Hypothalamus (tissue), 51 donors: ENCODE measurements at places on chromosomes 1 and 21.

GRCh38 chr1:187788718-187789117 lies 960.0 kb downstream of the PLA2G4A start:
- no peak for DNase-seq

GRCh38 chr21:41316200-41317062 lies at the start of gene FAM3B:
Gene FAM3B (plus strand): TSS chr21:41316801. CDS start chr21:41316880, 79 bp downstream.
- DNase-seq = no peak

DNA sequence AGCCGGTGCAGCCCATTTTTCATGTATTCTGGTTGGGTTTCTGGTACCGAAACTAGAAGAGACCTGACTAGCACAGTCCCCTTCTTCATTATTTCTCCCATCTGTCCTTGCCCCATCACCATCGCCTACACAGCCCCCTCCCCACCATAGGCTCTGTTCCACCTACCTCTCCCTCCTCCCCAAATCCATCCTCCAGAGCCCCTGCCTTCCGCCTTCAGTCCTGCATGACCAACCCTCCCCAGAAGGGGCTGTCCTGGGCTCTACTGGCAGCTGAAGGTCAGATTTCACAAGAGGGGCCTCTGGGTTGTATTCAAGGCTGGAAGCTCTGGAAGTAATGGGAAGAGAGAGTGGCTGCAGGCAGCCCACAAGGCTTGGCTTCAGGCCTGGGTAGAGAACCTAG lies 55.2 kb downstream of the SDC3 start:
- no peak for DNase-seq

GRCh38 chr21:44317241-44317782 lies 17.5 kb downstream of the PFKL start:
- DNase-seq = peak; percentile 51

- no peak for DNase-seq
Measured at GRCh38 chr1:160108888-160109662, 6.5 kb upstream of the ATP1A2 start.

GRCh38 chr1:197770243-197770642 lies 5.0 kb downstream of the DENND1B start:
- no peak for DNase-seq

- no peak for DNase-seq
Measured at GRCh38 chr1:2255420-2256369, 27.6 kb downstream of the SKI start.

DNA sequence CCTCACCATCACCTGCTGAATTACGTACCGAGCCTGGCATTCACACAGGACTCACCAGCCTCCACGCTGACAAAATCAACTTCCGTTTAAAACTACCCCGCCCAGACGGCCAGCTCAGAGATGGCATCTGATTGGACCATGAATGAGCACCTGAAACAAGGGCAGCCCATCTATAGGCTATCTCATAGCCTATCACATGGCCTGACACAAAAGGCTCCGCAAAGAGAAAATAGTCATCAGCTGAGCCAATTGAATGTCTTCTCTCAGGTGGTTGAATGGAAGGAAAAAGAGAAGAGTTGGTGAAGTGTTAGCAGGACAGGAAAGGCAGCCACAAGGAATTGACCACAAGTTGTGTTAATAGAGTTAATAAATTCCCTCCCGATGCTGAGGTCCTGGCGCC lies 50.6 kb upstream of the ZC3H12A start:
- DNase-seq = no peak

DNA sequence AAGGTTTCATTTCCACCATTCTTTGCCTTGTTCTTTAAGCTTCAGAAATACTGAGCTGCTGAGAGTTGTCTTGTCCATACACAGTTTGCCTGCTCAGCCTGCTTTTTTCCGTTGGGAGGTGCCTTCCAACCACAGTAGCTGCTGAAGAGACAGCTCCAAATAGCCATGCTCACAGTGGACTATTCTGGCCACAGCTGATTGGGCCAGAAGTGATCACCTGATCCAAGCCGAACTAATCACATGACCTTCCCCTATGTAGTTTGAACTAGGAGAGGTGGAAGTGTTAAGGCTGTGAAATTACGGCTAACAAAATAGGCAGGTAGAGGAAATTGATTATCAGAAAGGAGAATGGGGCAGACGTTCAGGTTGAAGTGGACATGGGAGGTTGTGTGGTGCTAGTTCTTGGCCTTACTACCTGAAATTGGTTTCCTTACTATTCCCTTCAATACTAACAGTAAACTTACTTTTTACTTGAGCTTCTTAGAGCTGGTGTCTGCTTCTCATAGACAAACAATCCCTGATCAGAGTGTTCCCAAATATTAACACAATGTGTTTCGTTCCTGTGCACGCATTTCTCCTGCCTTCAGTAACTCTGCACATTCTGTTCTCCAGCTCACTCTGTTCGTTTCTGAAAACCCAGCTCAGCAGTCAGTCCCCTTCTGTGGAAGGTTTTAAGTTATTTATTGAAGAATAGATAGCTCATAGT lies 136.1 kb downstream of the RWDD3 start:
- no peak for DNase-seq

- DNase-seq = no peak
Measured at GRCh38 chr1:39819091-39819812, 30.6 kb upstream of the BMP8B start.

- no peak for DNase-seq
Measured at GRCh38 chr1:191427593-191427992, 730.7 kb upstream of the RGS18 start.

DNA sequence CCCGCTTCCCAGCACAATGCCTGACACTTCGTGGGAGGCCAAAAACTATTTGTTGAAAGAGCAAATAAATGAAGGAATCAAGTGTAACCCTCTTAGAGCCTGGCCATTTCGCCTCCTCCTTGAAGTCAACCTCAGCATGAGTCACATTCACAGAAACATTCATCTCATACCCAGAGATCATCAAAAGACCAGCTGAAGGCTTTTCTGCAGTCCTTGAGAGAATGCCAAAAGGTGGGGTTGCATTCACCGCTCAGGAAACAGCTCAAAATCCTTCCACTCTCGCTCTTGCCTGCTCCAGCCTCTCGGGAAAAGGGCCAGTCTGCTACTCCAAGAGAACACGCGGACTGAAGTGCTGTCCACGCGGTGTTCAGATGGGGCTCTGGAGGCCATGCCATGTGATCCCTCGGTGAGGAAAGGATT lies 90.0 kb downstream of the VWA5B1 start:
- peak; percentile 47 for DNase-seq

- DNase-seq = no peak
Measured at GRCh38 chr1:13867603-13868002, 167.6 kb downstream of the PRDM2 start.

DNA sequence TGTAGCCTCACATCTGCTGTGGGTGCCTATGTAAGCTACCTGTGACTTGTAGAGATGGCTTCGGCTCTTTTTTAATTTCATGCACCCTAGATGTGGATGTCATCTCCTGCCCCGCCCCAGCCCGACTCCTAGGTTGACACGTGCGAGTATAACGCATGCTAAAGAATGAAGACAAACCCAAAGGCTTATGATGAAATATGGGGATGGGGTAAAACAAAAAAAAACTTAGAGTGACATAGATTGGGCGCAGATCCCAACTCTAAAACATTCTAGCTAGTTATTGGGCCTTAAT lies 613 bp upstream of the ERO1B start:
- DNase-seq = no peak

GRCh38 chr1:55060133-55060999 lies 21.0 kb downstream of the PCSK9 start:
- no peak for DNase-seq

- DNase-seq = no peak
Measured at GRCh38 chr1:214445831-214446614, 105.4 kb downstream of the PTPN14 start.

DNA sequence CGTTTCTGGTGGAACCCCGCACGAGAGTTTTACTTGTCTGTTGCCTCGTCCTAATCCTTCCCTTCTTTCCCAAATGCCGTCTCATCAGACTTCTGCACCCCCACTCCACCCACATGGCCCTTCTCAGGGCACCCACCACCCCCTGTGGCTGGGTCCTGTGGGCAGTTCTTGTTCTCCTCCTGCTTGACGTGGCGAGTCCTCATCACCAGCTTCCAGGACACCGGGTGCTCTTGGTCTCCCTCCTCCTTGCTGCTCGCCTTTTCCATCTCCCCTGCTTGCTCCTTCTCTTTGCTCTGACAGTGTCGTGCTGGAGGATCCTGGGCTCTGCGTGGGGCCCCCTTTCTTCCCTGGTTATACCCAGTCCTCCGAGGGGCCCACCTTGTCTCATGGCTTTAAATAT lies 51.8 kb downstream of the B3GALT5 start:
- no peak for DNase-seq

DNA sequence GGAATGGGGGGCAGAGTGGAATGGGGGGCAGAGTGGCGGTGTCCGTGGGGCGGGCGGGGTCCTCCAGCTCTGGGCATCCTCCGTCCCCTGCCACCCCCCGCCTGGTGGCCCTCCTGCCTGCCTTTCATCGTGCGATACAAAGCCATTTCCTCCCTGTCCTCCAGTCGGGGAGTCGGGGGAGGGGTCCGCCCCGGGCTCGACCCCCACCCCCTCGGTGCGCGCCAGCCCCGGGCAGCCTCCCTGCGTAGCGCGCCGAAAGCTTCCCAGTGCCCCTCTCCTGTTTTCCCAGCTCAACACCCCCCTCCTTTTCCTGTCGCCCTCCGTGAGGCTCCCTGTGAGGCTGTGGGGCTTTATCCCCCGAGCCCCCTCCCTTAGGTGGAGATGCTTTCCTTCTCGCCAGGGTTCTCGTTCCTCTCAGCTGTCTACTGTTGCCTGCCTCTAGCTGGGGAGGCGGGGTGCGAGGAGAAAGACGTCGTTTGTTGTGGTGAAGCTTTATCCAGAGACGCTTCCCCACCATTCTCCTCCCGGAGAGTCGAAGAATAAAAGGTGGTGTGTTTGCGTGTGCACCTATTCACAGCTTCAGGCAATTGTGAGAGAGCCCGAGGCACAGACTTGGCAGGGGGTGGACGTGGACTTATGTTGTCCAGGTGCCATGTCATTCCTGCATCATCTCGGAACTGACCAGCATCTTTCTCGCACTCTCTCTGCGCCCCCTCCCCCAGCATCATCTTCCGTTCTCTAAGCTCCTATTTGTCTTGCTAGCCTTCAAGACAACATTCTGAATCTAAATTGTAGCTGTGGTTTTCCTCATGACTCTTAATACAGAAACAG lies 848 bp downstream of the DNM3 start:
- peak; percentile 17 for DNase-seq

DNA sequence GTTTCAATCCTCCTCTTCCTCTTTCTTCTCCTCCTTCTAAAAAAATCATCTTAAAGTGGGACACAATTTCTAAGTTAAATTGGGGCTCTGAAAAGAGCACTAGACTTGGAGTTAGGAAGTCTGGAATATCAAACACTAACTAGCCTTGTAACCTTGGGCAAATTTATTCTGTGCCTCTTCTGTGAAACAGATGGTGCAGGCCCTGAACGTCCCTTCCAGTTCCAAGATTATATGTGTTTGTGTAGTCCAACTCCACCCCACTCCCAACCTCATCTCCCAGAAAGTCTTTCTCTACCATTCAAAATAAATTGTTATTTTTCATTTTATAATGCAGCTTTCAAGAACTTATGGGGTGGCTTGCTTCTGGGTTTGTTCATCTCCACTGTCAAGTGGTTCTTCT lies 630.0 kb downstream of the LMO4 start:
- DNase-seq = no peak

GRCh38 chr1:38138498-38139233 lies 92.1 kb upstream of the POU3F1 start:
- peak; percentile 75 for DNase-seq
